Left lung (tissue), 14 donors: ENCODE measurements at places on chromosomes 12 and 14.

DNA sequence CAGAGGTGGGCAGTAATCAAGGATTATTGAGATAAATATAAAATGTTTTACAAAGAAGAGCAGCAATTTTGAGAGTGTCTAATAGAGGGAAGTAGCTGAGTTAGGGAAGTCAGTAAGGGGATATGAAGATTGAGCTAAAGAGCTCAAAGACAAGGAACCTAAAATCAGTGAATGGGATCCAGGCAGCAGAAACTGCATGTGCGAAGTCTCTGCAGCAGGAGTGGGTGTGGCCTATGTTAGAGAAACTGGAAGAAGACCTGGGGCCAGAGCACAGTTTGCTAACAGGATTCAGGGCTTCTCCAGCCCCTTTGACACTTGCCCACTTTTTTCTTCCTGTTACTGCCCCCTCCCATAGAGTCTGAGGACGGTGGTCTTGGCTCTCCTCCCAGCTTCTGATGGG is 36.3 kb upstream of the PLXNC1 start:
- peaks cover 7% of the 10 kb centered on the region for H3K4me1 ChIP-seq
- H3K36me3 ChIP-seq, result no peaks in the 10 kb centered on the region
- no peak for DNase-seq

- H3K27me3 ChIP-seq, result no peaks in the 10 kb centered on the region
- H3K4me1 ChIP-seq, result no peaks in the 10 kb centered on the region
- no peak overlapping the region for H3K27ac ChIP-seq
- no peak for DNase-seq
- H3K36me3 ChIP-seq, result no peaks in the 10 kb centered on the region
Observed at GRCh38 chr12:23803540-23803939, 145.9 kb downstream of the SOX5 start.

DNA sequence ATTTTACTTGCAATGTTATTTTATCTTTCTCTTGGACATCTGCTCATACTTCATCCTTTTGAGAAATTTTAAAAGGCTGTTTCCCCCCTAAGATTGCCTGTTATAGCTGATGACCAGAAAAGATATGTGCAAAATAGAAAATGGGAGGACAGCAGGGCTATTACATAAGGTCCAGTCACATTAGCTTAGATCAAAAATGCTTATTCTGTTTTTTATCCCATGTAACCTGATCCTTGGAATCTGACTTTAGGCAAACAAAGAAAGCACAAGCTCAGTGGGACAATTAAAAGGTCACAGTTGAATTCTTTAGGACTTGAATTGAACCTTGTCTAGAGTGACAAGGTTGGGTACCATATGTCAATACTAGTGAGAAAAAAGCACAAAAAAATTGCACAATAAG is 65.1 kb upstream of the TRHDE start:
- H3K36me3 ChIP-seq, result no peaks in the 10 kb centered on the region
- H3K4me1 ChIP-seq, result no peaks in the 10 kb centered on the region
- H3K27me3 ChIP-seq, result no peaks in the 10 kb centered on the region
- H3K4me3 ChIP-seq, result no peak overlapping the region
- no peak for DNase-seq

DNA sequence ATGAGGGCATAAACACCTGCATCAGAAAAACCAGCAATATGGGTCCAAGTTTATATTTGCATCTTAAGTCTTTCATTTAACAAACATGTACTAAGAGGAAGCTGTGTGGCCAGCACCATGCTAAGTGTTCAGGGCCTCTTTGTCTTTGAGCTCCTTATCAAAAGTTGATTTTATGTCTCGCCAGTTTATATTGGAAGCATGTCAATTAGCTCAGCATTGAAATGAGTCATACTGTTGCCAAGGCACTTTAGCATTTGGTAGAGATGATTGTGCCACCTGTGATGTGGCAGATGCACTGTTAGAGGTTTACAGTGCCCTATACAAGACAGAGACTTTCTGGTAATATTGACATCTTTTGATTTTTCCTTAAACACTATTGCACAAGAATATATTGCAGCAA is 68.5 kb downstream of the BHLHE41 start:
- peak; percentile 10 for DNase-seq
- no peak overlapping the region for H3K4me3 ChIP-seq
- no peak overlapping the region for H3K27ac ChIP-seq
- H3K36me3 ChIP-seq, result peaks cover 3% of the 10 kb centered on the region
- H3K27me3 ChIP-seq, result no peaks in the 10 kb centered on the region

- H3K27ac ChIP-seq, result peak overlapping the region; percentile 99
- H3K4me3 ChIP-seq, result peak overlapping the region; percentile 73
- DNase-seq, result no peak
- peaks cover 30% of the 10 kb centered on the region for H3K27me3 ChIP-seq
- H3K36me3 ChIP-seq, result no peaks in the 10 kb centered on the region
Observed at GRCh38 chr14:101948666-101949216, 15.6 kb upstream of the DYNC1H1 start.

GRCh38 chr14:29800961-29801360 is 126.7 kb downstream of the PRKD1 start:
- no peaks in the 10 kb centered on the region for H3K27me3 ChIP-seq
- no peaks in the 10 kb centered on the region for H3K36me3 ChIP-seq
- H3K4me1 ChIP-seq, result no peaks in the 10 kb centered on the region
- H3K4me3 ChIP-seq, result no peak overlapping the region

DNA sequence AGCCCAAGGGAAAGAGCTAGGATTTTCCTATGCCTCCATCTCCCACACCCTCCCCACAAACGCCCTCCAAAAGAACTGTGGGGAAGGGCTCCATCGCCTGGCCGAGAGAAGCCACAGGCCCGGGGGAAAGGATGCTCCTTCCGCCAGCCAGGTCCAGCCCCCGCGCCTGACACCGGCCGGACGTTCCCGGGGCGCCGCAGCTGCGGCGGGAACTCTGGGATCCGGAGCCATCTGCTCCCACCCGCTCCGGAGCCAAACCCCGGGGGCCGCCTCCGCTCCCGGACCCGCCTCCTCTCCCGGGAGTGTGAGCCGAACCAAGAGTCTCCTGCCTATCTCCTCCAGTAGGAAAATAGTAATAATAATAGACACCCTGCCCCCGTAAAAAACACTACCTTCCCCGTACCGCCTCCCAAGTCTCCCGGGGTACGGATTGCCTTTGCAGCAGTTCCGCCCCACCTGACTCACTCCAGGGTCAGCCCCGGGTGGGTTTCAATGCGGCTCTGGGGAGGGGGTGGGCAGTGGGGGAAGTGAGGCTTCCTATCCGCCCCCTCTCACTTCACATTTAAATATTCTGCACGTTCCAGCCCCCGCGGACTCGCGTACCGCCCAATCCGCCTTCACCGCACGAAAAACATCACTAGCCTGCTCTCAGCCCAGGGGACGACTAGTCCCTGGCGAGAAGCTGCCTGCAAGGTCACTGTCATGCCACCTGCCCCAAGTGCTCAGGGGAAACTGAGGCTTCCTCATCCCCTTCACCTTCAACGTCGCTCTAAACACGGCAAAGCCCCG is 2.4 kb downstream of the AGAP2 start:
- H3K27me3 ChIP-seq, result peaks cover 81% of the 10 kb centered on the region
- no peaks in the 10 kb centered on the region for H3K36me3 ChIP-seq

GRCh38 chr14:27049701-27050100 is 451.9 kb upstream of the NOVA1 start:
- no peaks in the 10 kb centered on the region for H3K36me3 ChIP-seq
- H3K27ac ChIP-seq, result no peak overlapping the region
- H3K4me3 ChIP-seq, result no peak overlapping the region
- no peaks in the 10 kb centered on the region for H3K27me3 ChIP-seq

- H3K36me3 ChIP-seq, result no peaks in the 10 kb centered on the region
- no peak for DNase-seq
- peaks cover 97% of the 10 kb centered on the region for H3K27me3 ChIP-seq
- no peak overlapping the region for H3K27ac ChIP-seq
- H3K4me3 ChIP-seq, result no peak overlapping the region
- H3K4me1 ChIP-seq, result no peaks in the 10 kb centered on the region
Observed at GRCh38 chr14:99260587-99261551, 11.1 kb downstream of the BCL11B start.

GRCh38 chr12:70590549-70591226 is 46.5 kb downstream of the PTPRB start:
- H3K36me3 ChIP-seq, result no peaks in the 10 kb centered on the region
- no peaks in the 10 kb centered on the region for H3K27me3 ChIP-seq
- no peak overlapping the region for H3K27ac ChIP-seq
- H3K4me3 ChIP-seq, result no peak overlapping the region

DNA sequence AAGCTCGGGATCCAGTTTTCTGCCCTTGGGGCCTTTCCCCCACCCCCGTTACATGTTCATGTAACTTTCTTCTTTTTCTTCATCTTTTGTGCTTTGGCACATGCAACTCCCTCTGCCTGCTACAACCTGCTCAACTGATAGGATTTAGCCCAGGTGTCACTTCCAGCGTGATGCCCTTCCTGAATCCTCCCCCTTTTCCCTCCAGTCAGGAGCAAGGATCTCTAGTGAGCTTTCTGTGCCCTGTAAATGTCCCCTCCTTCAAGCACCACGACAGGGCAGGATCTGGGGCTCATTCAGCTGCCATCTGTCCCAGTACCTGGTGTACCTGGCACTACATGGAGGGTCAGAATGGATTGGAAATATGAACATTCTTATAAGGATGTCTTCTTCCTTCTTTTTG is 15.3 kb downstream of the PELI2 start:
- no peak for DNase-seq
- no peaks in the 10 kb centered on the region for H3K27me3 ChIP-seq
- no peaks in the 10 kb centered on the region for H3K36me3 ChIP-seq
- H3K27ac ChIP-seq, result no peak overlapping the region
- H3K4me3 ChIP-seq, result no peak overlapping the region

DNA sequence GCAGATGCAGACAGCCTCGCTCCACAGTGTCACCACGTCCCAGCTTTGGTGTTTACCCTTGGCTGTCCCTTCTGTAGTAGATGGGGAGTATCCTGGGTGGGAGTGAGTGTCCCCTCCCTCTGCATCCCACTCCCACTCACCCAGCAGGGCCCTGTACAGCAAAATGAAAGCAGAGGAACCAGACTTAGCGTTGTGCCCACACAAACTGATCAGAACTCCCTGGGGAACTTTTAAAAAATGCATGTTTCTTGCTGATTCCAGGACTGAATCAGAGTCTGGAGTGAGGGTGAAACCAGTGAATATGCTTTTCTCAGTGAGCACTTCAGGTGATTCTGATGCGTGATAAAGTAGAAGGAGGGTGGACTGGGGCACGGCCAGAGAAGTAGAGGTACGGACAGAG is 2.9 kb downstream of the ACVRL1 start:
- H3K36me3 ChIP-seq, result peaks cover 6% of the 10 kb centered on the region
